Kidney epithelial cell (primary cell): ENCODE measurements at places on chromosomes 4 and X. TPM values are rescaled to one million over a fixed set of nuclear protein-coding genes. Genes with fewer than 3 reads are reported as not detected.

DNA sequence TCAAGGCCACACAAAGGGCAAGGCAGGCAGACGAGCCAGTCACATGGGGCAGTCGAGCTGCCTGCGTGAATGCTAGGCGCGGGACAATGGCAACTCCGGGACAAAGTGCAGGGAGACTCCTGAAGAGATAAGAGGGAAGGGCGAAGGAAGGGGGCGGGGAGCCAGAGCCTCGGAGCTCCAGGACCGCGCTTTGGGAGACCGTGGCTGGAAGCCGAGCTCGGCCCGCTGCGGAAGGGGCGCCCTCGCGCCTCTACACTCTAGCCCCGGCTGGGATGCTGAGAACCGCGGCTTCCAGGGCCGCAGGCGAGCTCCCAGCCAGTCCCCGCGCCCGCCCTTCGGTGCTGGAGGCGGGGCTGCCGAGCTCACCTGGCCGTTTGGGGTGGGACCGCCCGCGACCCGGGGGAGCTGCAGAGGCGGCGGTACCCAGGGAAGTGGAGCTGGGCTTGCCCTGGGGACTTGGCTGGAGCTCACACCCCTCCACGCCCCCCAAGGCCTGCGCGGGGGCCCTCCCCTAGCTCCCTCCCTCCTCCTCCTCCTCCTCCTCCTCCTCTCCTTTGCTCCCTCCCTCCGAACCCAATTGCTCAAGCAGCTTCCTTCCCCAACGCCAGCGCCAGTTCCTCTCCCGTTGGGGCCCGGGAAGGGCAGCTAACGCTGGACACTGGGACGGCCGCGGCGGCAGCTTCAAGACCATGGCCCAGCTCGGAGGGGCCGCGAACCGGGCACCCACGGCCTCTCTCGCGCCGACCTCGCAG, at the start of gene SOWAHD:
Gene SOWAHD (plus strand): TSS at position 610 of the 752 bp plus-strand sequence. CDS start 80 bp downstream, at position 690.
- DNase-seq, result no peak

Gene CNGA1
- total RNA-seq, result 0.04 TPM in 1 of 2 replicates, not detected in the other

Gene SLC6A8
- total RNA-seq, result 35.0 and 36.0 TPM in 2 replicates

- no peak for DNase-seq
Observed at GRCh38 chrX:40152173-40152711, 54.5 kb upstream of the BCOR start.

DNA sequence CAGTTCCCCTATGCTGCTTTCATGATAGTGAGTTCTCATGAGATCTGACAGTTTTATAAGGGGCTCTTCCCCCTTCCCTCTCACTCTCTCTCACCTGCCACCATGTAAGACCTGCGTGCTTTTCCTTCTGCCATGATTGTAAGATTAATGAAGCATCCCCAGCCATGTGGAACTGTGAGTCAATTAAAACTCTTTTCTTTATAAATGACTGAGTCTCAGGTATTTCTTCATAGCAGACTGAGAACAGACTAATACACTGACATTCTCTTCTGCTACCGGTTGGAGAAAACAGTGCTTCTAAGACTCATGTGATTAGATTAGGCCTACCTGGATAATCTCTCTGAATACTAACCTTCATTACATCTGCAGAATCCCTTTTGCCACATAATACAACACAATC, 45.4 kb upstream of the TRPC5OS start:
- DNase-seq, result no peak

Gene GABRA4
- not detected in 2 replicates for total RNA-seq

DNA sequence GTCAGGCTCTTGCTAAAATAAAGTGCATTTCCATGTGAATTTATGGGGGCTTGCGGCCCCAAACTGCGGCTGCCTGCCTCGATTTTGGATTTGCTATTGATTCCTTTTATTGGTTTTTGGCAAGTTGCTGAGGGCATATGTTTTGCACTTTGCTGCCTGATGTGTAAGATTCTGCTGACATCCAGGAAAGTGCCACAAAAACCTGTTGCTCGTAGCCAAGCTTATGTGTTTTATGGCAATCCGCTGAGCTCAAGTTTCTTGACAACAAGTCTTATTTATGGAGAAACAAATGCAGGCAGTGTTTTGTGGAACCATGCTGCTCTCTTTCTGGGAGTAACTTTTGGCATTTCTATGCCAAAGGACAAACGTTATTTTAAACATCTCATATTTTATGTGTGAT, 97.3 kb upstream of the DDIT4L start:
- no peak for DNase-seq

DNA sequence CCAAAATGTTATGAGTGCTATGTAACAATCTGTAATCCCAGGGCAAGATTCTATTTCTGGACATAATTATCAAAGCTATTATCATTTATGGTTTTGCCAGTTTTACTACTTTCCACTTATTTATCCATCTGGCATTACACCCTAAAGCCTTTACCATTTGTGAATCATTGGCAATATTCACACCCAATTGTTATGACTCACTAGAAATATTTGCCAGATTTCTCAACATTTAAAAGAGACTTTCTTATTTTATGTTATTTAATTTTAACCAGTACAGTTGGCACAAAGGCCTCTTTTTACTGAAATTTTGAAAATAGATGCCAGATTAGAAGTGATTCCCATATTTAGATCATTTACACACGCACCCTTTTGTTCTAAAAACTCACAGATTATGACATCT, 242.7 kb upstream of the WDFY3 start:
- DNase-seq, result no peak

- no peak for DNase-seq
Observed at GRCh38 chr4:53744446-53745160, 153.3 kb upstream of the LNX1 start.

Gene CSAG3
- total RNA-seq, result not detected in 2 replicates

Gene TMEM156
- 2.0 and 5.2 TPM in 2 replicates for total RNA-seq

Gene PPP1R3F
- total RNA-seq, result 4.3 and 6.5 TPM in 2 replicates

Gene SLC25A6
- total RNA-seq, result 450 and 519 TPM in 2 replicates
